Renal cortical epithelial cell (primary cell): ENCODE measurements at places on chromosomes 13 and 19. TPM values are rescaled to one million over a fixed set of nuclear protein-coding genes. Genes with fewer than 3 reads are reported as not detected.

ZNF90 gene
- 3.6 and 4.0 TPM in 2 replicates for total RNA-seq

DNA sequence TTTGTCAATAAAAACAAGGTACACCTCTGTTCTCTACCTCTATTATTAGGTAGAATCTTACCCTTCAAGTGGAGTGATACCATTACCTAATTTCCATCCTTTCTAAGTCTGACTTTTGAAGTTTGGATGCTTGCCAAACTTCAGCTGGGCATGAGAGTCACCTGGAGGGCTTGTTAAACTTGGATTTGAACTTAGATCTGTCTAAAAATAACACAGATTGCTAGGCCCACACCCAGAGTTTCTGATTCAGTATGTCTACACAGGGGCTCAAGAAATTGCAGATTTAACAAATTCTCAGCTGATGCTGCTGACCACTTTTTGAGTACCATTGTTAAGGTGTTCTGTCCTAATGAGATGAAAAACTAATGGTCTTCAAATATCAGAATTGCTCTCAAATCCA, 512.2 kb downstream of the LMO7 start:
- no peak for DNase-seq

TMEM145 gene
- not detected in 2 replicates for total RNA-seq

- no peak for DNase-seq
Measured at GRCh38 chr13:75325711-75326110, 156.3 kb downstream of the TBC1D4 start.

GARIN5A gene
- total RNA-seq: 0.52 and 0.89 TPM in 2 replicates

- DNase-seq: no peak
Measured at GRCh38 chr13:73290844-73291243, 232.0 kb downstream of the KLF5 start.

DNA sequence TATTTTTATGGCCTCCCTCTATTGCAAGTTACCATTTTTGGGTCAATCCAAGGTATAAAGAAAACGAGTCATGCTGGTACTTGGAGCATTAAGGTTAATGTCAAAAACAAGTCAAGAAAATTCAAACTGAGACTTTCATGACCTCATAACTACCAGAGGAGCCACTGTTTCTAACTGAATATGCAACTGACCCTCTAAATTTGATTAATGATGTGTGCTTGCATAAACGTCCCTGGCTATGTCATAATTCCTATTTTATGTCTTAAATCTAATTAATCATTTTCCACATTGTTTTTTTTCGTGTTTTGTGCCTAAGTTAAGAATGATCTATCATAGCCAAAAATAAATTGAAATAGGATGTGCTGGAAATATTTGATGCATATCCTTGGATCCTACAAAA, 396.7 kb upstream of the GPC6 start:
- no peak for DNase-seq

CNMD gene
- total RNA-seq: not detected in 2 replicates

DNA sequence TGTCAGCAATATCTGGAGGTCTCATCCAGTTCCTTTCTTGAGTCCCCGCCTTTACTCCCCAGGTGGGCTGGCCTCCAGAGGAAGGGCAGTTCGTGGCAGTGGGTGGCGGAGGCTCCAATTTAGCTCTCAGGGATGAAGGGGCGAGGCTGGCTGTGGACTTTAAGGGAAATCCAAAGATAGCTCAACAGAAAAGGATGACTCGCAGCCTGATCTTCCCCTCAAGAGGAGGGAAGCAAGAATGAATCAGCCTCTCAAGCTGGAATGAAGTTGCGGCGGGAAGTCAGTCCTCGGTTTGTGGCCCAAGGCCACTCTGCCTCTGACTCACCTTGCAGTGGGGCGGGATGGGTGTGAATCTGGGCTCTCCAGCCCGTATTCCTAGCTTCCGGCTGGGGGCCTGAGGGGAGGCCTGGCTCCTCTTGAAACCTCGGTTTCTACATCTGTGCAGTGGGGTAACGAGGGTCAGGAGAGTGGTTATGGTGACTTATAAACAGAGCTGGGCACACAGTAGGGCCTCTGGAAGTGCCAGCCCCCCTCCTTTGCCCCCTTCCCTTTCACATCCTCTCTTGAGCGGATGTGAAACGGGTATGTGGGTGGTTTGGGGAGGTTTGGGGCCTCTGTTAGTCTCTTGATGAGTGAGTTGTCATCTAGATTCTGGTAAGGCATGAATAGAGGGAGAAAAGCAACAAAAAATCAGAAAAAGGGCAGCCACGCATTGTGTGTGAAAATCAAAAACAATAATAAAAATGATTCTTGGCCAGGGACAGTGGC, 10.5 kb upstream of the SMG9 start:
- peak; percentile 91 for DNase-seq

GRCh38 chr13:32887617-32888016, 128.6 kb upstream of the KL start:
- DNase-seq: no peak

GRCh38 chr13:97322740-97323342, 100.7 kb downstream of the MBNL2 start:
- no peak for DNase-seq

- DNase-seq: no peak
Measured at GRCh38 chr13:106530980-106531481, 4.4 kb downstream of the EFNB2 start.

BEST2 gene
- total RNA-seq: not detected in 2 replicates

LAMP1 gene
- total RNA-seq: 222 and 231 TPM in 2 replicates

- DNase-seq: peak; percentile 35
Measured at GRCh38 chr19:38971672-38972071, 3.9 kb downstream of the FBXO17 start.

DNA sequence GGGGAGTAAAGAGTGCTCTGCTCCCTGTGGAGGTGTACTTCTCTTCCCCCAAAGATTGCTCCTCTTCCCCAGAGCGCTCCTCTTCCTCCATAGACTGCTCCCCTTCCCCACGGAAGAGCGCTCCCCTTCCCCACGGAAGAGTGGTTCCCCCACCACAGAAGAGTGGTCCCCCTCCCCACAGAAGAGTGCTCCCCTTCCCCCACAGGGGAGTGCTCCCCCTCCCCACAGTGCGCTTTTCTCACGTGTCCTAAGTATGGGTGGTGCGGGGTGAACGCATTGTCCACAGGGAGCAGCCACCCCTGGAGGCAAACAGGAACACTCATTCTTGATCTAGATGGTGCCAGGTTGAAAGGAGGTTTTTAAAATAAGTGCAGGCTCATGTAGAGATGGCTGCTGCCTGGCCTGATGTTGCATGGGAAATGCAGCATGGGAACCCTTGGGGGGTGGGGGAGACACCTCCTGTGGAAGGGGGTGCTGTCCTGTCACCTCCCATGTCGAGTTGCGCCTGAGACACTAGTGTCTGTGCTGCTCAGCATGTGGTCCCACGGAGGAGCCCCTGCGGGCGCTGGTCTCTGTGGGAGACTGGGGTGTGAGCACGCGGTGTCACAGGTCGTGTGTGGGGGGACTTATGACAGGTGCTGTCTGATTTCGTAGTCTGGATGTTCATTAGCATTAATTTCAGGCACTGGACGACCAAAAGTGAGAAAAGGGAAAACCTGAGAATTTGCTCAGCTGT, 52.2 kb downstream of the ATP11A start:
- no peak for DNase-seq

C19orf38 gene
- 0.85 TPM in 1 of 2 replicates, not detected in the other for total RNA-seq

ZNF507 gene
- total RNA-seq: 5.2 and 20.3 TPM in 2 replicates

GRCh38 chr13:26762745-26763345, 2.3 kb upstream of the GPR12 start:
- DNase-seq: no peak

- no peak for DNase-seq
Measured at GRCh38 chr19:5882421-5882968, 12.2 kb upstream of the FUT5 start.

GRCh38 chr19:23402388-23402787, 7.1 kb upstream of the ZNF91 start:
- no peak for DNase-seq
